Heart left ventricle (tissue), 16 donors: ENCODE measurements at places on chromosomes 1 and 21.

DNA sequence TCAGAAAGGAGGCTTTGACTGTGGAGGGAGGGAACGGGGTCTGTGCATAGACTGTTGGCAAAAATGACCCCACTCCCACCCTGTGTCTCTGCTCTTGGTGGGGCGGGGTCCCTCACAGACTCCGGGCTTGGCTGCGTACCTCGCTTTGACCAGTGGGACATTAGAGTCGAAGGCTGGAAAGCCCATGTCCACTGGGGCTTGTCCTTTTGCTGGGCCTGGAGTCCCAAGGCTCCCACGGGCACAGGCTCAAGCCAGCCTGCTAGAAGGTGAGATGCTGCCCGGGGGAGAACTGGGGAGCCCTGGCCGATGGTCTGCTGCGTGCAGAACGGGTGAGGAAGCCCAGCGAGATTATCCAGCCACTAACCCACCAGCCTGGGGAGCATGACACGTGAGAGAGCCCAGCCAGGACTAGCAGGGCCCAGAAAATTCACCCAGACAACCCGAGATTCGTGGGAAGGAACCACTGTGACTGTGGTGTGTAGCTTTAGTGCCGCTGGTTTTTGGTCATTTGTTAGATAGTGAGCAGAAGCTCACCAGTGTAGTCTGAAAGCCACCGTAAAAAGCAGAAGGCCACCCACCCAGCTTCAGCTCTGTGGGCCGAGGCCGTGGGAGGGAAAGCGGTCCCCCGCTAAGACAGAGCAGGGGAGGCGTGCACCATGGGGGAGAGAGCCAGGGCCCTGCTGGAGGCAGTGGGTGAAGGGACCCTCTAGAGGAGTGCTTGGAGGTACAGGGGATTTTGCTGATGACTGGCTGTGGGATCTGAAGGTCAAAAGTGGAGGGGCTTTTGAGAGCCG lies 78.3 kb upstream of the C1orf174 start:
- DNase-seq, result no peak

DNA sequence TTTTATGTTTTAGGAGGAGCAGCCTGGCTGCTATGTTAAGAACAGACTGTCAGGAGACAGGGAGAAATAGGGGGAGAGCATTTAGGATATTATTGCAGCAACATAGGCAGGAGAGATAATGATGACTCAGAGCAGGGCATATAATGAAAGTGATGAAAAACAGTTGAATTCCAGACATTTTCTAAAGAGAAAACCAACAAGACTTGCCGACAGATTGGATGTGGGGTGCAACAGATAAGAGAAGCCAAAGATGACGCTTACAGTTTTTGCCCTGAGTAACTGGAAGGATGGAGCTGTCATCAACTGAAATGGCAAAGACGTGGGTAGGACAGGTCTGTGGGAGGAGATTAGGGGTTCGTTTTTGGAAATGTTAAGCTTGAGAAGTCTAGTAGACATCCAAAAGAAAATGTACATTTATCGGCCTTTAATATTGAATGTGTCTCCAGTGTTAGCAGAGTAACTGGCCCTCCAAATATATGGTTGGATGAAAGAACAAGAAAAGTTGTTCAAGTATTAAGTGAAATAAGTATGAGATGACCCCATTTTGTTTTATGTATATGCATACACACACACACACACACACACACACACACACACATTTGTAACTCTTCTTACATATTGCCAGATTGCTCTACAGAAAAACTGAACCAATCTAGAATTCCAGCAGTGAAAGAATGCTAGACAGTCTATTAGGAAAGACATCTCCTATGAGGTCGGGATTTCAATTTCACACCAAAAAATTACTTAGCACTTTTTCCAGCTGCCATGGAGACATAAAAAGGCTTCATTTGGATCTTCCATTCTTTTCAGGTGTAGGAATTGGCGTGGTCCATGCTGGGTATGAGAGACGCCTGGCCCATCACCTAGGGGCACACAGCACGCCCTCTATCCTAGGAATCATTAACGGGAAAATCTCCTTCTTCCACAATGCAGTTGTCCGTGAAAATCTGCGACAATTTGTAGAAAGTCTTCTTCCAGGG lies 17.2 kb downstream of the DNAJC16 start:
- DNase-seq, result no peak

GRCh38 chr1:160492617-160493016 lies 30.4 kb downstream of the SLAMF6 start:
- no peak for DNase-seq

DNA sequence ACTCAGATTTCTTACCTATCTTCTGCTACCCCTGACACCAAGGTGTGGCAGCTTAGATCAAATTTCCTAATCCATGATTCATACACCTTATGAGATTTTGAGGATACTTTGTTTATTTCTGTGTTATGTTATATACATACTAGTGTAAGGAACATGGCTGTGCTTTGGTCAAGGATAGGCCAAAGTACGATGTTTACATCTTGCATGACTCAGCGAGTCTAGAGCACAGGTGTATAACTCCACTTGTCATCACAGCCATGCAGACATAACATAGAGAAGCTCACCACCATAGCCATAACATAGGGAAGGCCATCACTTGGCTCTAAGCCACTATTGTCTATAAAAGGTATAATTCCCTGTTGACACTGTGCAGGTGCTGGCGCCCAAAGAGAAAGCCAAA lies 61.2 kb downstream of the GBP6 start:
- DNase-seq, result no peak

DNA sequence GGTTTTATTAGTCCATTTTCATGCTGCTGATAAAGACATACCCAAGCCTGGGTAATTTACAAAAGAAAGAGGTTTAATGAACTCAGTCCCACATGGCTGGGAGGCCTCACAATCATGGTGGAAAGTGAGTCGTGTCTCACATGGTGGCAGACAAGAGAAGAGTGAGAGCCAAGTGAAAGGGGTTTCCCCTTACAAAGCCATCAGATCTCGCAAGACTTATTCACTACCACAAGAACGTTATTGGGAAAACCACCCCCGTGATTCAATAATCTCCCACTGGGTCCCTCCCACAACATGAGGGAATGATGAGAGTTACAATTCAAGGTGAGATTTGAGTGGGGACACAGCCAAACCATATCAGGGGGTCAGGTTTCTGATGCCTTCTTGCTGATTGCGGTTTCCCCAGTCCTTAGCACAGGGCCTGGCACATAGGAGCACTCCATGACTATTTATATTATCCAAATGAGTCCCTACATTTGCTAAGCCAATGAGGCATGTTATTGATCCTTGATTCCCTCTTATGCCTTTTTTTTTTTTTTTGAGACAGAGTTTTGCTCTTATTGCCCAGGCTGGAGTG lies 35.3 kb upstream of the PAXBP1 start:
- no peak for DNase-seq

DNA sequence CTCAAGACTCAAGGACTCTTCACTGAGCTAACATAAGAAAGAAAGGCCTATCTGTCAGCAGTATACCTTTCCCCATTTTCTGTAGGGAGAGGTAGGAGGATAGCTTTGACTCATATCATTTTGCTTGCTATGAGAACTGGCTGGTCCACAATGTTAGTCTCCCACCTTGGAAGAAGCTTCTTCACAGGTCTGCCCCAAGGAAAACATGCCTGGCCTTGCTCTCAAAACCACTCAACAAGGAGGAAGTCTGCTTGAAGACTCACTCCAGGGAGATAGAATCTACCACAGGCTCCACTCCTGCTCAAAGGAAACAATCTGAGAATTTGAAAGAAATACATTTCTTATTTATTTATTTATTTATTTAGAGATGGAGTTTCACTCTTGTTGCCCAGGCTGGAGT lies 29.5 kb upstream of the LAMC1 start:
- no peak for DNase-seq

- DNase-seq, result no peak
These were observed 36.5 kb downstream of the SCCPDH start for GRCh38 chr1:246760422-246761347.

GRCh38 chr1:37656881-37657280 lies 22.2 kb upstream of the RSPO1 start:
- no peak for DNase-seq

DNA sequence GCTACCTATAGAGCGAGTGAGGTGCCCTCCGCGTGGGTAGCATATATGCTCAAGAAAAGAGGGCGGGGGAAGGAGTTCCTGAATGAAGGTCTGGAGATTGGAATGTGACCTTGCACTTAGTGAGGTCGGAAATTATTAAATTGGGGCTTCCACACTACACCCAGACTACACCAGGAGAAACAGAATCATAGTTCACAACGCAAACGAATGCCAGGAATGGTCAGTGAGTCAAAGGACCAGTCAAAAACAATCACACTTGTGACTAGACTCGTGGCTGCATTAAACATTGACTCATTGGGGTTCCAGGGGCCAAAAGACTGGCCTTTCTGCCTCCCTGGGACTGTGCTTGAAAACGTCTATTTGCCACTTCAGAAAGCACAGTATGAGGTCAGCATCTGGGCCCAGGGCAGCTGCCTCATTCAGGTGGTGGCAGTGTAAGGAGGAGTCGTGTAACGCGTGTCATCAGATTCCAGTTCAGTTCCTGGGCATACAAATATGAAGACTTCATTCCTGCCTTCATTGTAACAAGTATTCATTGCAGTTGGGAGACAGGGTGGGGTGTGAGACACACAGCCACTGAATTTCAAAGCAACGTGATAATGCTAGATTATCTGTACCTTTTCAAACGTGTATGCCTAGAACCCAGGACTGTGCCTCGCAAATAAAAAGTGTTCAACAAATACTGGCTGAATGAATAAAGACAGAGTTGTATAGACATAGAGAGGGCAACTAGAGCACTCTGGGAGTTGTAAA lies at the start of gene YOD1:
YOD1 (minus strand) TSS at position 18 of the 753 bp plus-strand sequence. CDS start 178 bp downstream, outside the sequence.
- DNase-seq, result no peak

DNA sequence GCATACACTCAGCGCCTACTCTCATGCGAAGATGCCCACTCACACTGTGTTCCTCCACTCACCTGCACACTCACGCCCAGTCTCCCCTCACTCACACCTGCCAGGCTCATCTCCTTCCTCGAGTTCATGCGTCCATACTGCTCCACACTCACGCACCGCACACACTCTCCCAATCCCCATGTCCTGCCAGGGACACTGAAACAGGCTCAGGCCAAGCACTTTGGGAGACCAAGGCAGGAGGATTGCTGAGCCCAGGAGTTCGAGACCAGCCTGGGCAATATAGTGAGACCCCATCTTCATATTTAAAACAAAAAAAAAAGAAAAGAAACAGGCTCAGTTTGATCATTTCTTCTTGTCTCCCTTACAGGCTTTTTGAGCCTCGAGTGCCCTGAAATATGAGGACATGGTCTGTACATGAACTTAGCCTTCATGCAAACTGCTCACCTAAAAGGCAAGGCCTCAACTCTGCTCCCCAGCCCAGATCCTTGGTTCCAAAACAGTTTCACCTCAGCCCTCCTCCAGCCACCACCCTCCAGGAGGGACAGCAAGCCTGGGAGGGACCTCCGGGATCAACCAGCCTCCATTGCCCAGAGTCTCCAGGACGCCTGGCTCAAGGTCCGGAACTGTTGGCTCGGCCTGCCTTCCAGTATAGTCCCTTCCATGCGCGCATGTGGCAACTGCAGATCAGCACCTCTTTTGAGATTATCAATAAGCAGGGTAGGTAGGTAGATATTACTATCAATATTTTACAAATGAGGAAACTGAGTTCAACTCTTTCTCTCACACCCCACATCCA lies 2.4 kb upstream of the PTAFR start:
- no peak for DNase-seq

- DNase-seq, result no peak
These were observed at the start of gene SH3D21 for GRCh38 chr1:36306210-36306901. Gene SH3D21 (plus strand): TSS chr1:36306368. CDS start chr1:36306421, 53 bp downstream.

DNA sequence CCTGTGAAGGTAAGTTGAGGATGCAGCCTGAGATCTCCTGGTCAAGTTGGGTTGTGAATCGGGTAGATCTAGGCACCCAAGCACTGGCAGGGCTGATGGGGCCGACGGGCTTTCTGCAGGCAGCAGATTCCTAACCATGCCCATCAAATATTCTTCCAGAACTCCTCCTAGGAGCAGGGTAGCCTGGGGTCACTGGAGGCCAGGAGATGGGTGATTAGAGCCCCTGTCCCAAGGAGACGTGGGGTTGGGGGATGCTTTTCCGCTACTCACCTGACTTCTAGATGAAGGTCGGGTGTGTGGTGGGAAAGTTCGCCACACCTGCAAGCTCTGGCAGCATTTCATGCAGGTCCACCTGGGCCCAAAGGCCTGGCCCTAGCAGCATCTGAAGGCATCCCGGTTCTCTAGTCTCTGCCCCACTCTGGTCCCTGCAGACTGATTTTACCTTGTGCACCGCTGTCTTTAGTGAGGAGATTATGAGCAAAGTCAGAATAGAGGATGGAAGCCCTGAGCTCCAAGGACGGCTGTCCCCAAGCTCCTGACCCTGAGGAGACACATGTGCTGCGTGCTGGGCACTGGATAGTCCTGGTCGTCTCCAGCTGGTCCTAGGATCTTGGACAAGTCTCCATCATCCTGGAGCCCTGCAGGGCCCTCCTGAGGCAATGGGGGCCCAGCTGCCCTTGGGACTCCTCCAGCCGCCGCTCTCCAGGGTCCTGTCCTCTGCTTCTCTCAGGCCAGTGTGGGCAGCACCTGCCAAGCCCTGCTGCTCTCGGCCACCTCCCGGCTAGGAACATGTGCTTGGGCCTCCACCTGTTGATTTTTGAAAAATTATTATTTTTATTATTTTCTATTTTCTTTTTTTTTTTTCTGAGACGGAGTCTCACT lies 21.8 kb upstream of the C2CD2 start:
- no peak for DNase-seq

DNA sequence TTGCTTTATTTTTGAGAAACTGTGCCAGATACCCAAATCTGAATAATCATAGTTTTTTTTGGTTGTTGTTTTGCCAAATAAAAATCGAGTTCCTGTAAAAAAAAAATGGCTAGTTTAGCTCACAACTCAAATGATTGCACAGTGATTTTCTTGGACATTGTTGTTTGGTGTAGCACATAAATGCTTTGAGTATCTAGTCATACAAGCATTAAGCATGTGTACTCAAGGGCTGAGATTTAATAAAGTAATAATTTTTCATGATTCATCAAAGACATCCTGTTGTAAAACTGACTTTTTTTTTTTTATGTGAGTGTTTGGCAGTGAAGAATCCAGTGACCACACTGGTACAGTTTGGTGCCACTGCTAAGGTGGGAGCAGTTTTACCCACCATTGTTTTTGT lies 18.8 kb downstream of the ITSN1 start:
- DNase-seq, result no peak

- peak; percentile 84 for DNase-seq
These were observed 48.8 kb downstream of the NID1 start for GRCh38 chr1:236016083-236016482.

GRCh38 chr21:45763074-45763473 lies 119.5 kb downstream of the PCBP3 start:
- DNase-seq, result no peak

- DNase-seq, result no peak
These were observed 2.1 kb downstream of the SIPA1L2 start for GRCh38 chr1:232627645-232628334.
